NCI-H2081 (cell line): ENCODE measurements at places on chromosomes 12 and 14.

- DNase-seq, result peak; percentile 58
Measured at GRCh38 chr12:3122841-3123678, 45.9 kb downstream of the TSPAN9 start.

DNA sequence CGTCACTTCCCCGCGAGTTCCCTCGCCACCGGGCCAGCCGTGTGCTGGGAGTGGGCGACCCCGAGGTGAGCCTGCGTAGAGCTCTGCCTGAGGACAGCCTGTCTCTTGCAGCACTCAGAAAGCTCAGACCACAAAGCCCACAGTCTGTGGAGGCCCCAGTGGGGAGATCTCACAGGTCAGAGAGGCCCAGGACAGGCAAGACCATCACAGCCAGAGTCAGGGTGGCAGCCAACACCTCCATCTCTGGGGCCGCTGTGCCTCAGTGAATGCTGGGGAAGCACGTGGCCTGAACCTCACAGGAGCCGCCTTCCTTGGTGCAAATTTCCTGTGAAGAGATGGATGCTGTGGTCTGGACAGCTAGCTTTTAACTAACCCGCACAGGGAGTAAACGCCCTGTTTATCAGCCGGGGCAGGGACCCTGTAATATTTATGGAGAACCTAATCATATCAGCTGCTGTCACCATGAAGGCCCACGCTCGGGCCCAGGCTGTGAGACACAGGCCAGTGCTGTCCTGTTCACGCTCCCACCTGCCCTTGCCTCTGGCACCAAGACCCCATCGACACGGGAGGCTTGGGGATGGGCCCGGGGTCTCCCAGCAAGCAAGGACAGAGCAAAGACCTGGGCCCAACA is 56.9 kb downstream of the CDC42BPB start:
- no peak for DNase-seq

DNA sequence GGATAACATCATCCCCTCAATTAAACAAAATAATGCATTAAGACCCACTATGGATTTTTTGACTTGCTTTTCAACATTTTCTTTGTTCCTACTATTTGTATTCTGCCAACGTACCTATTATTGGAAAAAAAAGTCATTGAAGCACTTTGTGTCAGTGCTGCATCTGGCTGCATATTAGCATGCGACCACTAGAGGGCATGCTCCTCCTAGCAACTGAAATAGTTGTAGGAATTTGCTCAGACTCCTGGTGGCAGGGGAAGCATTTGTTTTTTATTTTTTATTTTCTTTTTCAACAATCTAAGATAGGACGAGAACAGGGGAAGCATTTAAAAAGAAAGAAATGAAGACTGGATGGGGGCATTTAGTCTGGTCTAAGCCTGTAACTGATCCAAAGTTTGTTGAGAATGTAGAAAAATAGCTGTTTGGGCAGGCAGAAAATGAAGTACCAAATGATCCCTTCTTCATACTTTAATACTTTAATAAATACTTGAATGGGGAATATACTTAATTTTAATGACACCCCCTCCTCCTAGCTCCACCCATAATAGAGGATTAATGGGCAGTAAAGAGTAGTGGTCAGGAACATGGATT is 14.5 kb upstream of the CLEC4A start:
- peak; percentile 62 for DNase-seq

- DNase-seq, result no peak
Measured at GRCh38 chr12:30990316-30990715, 63.8 kb downstream of the TSPAN11 start.

- DNase-seq, result no peak
Measured at GRCh38 chr14:94867209-94867608, 97.3 kb upstream of the GSC start.

GRCh38 chr12:119870457-119870856 is 6.7 kb downstream of the CIT start:
- DNase-seq, result no peak

GRCh38 chr12:62670986-62671720 is 204.5 kb downstream of the MON2 start:
- no peak for DNase-seq

DNA sequence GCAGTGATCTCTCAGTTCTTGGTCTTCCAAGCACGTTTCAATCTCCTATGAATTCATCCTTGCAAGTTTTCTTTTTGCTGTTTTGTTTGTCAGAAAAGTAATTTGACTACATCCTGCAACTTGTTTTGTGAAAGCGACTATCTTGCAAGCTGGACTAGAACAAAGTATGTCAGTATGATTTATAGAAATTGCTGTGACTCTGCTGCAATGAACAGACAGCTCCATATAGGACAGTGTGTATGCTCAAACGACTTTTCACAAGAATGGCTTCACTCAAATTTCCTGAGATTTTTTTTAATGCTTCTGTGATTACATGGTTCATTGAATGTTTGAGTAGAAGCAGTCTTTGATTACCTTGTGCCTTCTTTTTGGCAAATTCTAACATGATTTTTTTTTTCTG is 123.5 kb upstream of the TRHDE start:
- DNase-seq, result no peak

- no peak for DNase-seq
Measured at GRCh38 chr12:72035625-72036024, 97.0 kb downstream of the TPH2 start.

DNA sequence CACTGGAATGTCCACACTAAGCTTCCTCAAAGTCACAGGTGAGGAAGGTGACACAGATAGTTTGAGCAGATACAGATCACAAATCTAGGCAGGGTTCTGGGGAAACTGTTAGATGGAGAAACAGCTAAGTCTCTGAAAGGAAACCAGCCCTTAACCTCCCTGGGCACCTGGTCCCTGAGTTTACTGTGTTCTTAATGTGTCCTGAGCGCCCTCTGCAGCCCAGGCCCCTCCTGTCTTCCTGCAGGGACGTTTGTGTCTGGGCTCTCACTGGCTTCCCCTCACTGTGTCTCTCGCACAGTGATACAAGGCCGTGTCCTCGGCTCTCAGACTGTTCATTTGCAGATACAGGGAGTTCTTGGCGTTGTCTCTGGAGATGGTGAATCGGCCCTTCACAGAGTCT is 684.3 kb downstream of the TMEM121 start:
- DNase-seq, result no peak

GRCh38 chr12:89736995-89737394 is 28.4 kb upstream of the ATP2B1 start:
- DNase-seq, result no peak

- no peak for DNase-seq
Measured at GRCh38 chr14:70995671-70996070, 88.4 kb downstream of the PCNX1 start.

- DNase-seq, result no peak
Measured at GRCh38 chr12:101828463-101829196, 2.1 kb downstream of the GNPTAB start.

DNA sequence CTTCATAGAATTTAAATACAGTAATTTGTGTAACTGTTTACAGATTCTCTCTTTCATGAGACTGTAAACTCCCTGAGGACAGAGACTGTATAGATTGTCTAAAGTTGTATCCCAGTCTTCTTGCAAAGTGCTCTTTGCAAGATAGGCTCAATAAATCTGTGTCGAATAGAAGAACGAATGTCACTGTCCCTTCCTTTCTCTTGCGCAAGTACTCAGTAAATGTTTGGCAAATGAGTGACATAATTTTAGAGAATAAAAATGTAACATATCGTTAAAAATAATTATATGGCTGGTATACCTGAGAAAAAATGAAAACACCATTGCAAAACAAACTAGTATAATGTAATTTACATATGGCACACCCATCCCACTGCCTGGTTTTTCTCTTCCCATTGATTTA is 1.9 kb upstream of the RALGAPA1 start:
- no peak for DNase-seq

DNA sequence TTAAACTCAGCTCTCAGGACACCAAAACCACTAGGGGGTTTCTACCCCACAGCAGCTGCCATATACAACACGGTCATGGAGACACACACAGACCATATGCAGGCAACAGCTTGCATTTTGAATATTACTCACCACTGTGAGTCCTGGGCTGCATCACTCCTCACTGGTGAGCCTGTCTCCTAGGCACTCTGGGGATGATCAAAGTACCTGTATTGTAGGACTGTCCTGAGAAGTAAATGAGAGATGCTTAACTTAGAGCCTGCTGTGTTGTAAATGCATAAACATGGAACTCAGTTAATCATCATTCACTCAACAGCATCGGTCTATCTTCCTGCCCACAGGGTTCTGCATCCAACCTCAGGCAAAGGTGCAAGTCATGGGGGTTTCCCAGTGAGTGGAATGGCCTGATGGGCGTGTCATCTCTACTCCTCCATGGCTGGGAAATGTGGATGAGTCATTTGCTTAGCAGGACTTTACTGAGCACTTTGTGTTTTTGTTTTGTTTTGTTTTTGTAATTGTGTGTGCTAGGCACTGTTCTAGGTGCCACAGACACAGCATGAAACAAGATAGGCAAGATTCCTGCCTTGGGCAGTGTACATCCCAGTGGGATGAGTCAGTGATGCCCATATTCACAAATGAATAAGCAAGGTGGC is 1141.2 kb upstream of the TMEM132C start:
- no peak for DNase-seq

DNA sequence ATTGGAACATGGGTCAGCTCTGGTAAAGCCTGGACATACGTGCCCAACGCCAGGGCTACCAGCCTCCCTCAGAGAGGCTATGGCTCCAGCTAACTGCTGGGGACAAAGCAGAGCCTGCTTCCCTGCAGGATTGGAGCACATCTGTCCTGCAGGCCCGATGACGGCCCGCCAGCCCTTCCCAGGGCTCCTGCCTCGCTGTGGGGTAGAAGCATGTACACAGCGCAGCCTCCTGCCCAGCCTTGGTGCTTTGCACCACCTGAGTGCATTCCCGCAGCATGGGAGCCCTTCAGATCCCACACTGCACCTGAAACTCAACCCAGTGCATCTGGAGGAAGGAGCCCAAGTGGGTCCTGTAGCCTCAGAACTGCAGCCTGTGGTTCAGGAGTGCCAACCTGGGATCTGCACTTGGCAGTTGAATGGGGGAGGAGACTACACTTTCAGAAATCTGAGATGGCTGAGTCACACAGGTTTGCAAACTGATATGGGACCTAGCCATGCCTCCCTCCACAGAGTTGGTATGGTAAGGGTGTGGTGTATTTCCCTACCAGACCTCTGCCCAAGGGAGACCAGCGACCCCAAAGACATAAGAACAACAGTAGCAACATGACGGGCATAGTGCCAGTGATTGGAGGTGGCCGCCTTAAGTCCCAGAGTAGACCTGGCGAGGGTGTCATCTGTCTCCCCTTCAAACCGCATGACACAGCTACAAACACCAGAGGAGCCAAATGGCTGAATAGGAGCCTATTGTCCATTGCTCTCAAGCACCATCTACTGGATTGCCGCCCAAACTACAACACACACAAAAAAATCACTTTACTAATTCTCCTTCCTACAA is 273.9 kb upstream of the MIS18BP1 start:
- peak; percentile 61 for DNase-seq

DNA sequence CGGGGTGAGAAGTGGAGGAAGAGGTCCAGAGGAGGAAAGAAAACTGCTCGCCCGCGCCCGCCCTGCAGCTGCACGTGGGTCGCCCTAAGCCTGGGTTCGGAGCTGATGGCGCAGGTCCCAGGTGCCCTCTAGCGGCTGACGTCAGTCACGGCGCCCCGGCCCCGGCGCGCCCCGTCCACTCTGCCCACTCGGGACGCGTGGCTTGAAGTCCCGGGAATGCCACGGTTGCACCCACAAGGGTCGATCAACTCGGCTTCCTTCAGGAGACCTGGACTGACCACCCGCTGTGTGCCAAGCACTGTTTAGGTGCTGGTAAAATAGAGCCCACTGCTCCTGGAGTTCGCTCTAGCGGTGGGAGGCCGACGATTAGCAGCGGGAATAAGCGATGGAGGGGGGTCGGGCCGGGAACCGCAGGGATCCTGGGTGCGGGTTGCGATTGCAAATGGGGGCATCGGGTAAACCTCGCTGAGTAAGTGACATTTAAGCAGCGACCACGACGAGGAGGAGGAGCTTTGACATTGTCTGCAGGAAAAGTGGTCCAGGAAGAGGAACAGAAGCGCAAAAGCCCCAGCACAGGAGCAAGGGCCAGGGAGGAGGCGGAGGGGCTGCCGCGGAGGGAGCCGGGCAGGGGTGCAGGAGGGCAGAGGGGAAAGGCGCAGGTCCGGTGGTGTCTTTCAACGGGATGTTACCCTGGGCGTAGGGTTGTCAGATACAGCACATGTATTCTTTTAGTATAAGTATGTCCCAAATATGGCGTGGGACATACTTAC is 5.1 kb upstream of the ZNF839 start:
- peak; percentile 74 for DNase-seq

DNA sequence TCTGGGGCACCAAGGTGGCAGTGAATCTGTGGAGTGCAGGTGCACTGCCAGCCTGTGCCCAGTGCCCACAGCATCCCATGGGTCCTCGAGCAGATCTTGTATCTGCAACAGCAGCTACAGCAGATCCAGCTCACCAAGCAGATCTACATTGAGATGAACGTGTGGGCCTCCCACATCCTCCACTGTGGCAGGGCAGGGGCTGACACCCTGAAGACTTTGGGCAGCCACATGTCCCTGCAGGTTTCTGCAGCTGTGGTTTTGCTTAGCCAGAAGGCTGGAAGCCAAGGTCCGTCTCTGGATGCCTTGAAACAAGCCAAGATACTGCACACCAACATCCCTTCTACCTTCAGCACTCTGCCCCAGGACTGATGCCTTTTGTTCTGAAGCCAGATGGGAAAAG is 338.8 kb upstream of the OR4E1 start:
- no peak for DNase-seq

DNA sequence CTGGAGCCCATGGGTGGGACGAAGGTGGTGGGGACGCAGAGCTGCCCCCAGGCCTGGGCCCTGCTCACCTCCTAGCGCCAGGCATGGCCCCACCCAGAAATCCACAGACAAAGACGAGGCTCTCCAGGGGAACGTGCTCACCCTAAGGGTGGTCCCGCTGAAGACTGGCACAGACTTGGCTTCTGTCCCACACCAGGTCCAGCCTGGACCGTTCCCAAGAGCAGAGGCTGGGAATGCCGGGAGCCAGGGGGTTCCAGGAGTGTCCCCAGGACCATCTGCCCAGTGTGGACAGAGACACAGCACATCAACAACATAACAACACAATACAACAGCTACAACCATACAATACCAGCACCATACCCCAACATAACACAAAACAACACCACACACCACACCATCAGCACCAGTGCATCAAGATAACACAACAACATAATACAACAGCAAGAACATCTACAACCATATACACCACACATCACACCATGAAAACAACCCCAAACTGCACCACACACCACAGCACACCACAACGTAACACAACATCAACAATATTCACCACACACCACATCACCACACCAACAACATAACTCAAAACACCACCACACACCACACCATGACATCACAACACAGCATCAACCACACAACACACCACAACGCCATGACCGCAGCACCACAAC is 329.6 kb downstream of the ADGRD1 start:
- DNase-seq, result no peak

DNA sequence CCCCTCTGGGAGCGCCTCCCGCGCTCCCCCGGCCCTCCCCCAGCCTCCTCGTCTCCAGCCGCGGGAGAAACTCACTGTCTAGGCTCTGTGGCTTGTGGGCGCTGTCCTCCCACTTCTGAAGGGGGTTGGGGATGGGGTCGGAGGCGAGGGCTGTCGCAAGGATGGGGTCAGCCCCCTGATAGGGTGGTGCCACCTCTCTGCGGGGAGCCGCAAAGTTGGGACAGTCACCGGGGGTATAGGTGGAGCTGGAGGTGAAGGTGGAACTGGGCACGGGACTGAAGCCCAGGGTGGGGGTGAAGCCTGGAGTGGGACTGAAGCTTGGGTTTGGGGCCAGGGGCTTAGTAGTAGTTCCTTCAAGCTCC is 12.2 kb downstream of the TNFRSF1A start:
- DNase-seq, result no peak
